ENCODE measurements at places on chromosomes 2 and 18.
A peak's percentile ranks its signal among the peaks of the same experiment; 100 is the strongest.

GRCh38 chr2:33791625-33792024 lies 192.5 kb upstream of the FAM98A start:
- DNase-seq, result no peak

DNA sequence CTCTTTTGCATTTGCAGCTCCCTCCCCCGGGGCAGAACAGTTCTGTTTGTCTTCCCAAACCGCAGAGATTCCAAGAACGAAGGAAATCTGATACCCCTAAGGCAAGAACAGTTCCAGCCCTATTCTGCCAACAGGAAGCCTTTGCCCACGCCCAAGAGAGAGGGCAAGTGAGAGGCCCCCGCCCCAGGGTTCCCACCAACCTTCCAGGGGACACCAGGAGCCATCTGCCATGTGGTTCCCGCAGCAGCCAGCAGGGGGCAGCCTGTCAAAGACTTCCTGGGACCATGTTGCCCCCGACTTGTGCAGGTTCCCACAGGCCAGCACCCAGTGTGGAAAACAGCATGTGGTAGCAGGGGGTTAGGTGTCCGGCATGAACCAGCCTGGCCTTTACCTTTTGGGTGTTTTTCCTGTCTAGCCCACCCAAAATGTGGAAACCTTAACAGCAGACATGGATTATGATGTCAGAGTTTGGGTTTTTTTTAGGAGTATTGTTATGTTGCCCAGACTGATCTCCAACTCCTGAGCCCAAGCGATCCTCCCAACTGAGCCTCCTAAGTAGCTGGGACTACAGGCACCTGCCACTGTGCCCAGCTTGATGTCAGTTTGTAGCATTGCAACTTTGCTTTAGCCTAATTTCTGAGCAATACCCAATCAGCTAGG lies 21.7 kb upstream of the EFHD1 start:
- DNase-seq, result peak; percentile 16

DNA sequence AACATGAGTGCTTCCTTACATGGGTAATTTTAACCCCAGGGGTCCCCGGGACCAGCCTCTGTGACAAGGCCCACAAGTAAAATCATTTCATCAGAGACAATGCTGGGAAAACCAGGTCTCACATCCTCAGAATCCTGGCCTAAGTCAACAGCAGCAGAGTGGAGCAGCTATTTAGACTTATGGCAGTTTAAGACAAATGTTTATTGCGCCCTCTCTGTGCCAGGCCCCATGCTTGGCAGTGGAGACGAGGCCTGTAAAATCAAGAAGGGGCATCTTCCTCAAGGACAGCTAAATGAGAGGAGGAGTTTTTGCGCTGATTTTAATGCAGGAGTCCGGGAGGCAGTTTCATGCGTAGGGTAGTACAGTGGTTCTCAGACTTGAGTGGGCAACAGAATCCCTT lies 56.0 kb upstream of the ACAA2 start:
- no peak for DNase-seq

GRCh38 chr2:59171019-59171418 lies 929.9 kb upstream of the FANCL start:
- no peak for DNase-seq

DNA sequence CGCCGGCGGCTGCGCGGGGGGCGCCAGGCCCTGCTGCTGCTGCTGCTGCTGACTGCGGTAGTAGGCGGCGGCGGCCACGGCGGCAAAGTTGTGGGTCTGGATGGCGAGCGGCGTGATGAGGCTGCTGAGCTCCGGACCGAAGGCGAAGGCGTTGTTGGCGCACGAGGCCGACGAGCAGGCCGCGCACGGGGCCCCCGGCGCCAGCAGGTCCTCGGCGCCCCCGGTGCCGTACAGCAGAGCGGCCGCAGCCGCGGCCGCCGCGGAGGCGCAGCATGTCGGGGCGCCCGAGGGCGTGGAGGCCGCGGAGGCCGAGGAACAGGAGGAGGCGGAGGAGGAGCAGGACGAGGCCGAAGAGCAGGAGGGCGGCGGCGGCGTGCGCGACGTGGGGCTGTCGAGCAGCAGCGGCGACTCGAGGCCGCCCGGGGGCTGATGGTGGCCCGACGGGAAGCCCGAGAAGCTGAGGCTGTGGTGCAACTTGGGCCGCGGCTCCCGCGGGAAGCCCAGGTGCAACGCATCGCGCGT lies 1.8 kb downstream of the ZFP36L2 start:
- no peak for DNase-seq

GRCh38 chr2:148994341-148994740 lies 44.2 kb upstream of the LYPD6B start:
- no peak for DNase-seq

DNA sequence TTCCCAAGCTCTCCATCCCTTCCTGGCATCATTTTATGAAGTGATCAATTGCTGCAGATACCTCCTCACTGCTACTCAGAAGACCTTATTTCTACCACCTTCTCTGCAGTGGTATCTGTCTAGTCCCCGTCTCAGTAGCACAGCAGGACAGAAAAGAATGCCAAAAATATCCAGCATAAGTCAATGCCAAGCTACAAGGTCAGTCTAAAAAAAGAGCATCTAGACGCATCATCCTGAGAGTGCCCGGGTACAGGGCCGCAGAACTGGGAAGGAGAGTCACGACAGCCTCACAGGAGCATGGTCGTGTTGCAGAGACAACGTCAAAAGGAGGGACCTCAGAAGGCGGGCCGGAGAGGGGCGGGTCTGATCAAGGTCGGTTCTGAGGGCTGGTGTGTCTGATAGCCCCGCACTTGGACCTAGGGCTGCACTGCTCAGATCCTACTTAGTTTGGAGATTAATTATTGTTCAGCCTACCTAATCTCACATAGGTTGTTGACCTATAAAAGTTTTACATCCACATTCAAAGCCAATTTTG lies 24.3 kb upstream of the SNTG2 start:
- no peak for DNase-seq

DNA sequence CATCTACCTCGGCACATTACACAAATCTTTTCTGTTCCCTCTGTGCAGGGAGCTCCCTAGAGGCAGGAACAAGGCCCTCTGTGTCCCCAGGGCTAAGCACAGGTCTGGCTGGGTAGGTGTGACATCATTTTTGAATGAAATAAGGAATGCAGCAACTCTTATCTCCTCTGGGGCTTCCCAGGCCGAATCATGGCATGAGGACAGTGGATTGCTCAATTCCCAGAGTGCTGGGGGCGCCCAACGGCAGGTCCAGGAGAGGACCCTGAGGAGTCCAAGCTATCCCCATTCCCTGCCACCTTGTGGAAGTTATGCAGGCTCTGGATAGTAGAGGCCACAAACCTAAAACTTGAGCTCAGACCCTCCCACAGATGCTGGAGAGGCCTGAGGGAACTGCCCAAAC lies 158.0 kb upstream of the RAB6C start:
- no peak for DNase-seq

Data from COR-L47 (cell line).